ENCODE measurements at places on chromosomes 5 and 9.

- no peak for DNase-seq
These were observed 612.9 kb upstream of the TLE4 start for GRCh38 chr9:78958892-78959291.

DNA sequence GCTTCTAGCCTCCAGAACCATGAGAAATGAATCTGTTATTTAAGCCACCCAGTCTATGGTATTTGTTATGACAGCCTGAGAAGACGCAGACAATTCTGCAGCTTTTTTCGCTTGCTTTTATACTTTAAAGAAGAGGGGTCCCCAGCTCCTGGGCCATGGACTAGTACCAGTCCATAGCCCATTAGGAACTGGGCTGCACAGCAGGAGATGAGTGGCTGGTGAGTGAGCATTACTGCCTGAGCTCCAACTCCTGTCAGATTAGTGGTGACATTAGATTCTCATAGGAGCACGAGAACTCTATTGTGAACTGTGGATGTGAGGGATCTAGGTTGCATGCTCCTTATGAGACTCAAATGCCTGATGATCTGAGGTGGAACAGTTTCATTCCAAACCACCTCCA, 151.7 kb downstream of the PTTG1 start:
- DNase-seq: no peak

DNA sequence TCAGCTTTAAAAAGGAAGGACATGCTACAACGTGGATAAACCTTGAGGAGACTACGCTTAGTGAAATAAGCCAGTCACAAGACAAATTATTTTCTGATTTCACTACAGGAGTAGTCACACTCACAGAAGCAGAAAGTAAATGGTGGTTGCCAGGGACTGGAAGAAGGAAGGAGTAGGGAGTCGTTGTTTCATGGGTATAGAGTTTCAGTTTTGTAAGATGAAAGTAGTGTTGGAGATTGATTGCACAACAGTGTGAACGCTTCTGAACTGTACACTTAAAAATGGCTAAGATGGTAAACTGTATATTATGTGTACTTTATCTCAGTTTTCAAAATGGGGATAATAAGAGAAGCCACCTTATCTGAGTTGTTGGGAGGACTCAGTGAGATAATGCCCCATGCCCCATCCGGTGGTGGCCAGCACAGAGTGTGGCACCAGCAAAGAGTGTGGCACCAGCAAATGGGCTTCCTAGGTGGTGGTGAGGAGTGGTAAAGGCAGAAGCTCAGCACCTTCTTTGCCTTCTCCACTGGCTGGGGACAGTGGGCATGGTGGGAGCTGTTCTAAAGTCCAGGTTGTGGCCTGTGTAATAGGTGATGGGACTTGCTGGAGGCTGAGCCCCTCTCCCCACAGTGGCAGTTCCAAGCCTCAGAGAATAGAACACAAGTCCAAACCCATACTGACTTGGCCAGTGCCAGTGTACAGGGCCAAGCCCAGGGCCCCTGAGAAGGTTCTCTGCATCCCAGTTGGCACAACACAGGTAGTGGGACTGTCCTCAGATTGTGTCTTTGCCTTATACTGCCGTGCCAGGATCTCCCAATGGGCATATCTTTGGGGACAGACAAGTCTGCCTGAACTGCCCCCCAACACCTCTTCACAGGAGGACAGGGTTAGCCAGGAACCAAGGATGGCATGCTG, 4.4 kb downstream of the SLC22A4 start:
- no peak for DNase-seq

GRCh38 chr9:14393418-14393817, 79.5 kb upstream of the NFIB start:
- DNase-seq: no peak

GRCh38 chr5:7181841-7182240, 214.1 kb upstream of the ADCY2 start:
- no peak for DNase-seq

GRCh38 chr9:124068251-124068650, 56.7 kb downstream of the LHX2 start:
- no peak for DNase-seq

- DNase-seq: no peak
These were observed 592.0 kb downstream of the BNC2 start for GRCh38 chr9:16278326-16278999.

GRCh38 chr5:44178414-44178813, 210.8 kb downstream of the FGF10 start:
- no peak for DNase-seq

GRCh38 chr5:25027061-25027460, 382.3 kb upstream of the CDH10 start:
- DNase-seq: no peak

GRCh38 chr9:29214154-29214689, 1640.9 kb upstream of the C9orf72 start:
- DNase-seq: no peak

- DNase-seq: no peak
These were observed 8.3 kb downstream of the ATOX1 start for GRCh38 chr5:151750121-151750520.

DNA sequence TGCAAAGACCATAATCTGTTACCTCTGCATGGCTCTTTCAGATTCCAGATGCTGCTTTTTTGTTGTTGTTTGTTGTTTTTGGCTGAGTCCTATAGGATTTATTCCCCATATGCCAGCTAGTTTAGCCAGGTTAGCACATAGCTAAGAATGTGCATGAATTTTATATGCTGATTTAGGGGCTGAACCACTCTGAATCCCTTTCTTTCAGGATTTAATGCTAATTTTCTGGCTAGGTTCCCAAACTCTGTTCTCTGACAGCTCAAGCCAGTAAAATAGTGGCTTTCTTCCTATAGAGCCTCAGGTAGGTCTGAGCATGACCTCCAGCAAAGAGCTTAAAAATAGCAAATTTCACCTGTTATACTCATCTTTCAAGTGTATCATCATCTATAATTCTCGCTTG, 521.4 kb downstream of the CAAP1 start:
- DNase-seq: no peak

DNA sequence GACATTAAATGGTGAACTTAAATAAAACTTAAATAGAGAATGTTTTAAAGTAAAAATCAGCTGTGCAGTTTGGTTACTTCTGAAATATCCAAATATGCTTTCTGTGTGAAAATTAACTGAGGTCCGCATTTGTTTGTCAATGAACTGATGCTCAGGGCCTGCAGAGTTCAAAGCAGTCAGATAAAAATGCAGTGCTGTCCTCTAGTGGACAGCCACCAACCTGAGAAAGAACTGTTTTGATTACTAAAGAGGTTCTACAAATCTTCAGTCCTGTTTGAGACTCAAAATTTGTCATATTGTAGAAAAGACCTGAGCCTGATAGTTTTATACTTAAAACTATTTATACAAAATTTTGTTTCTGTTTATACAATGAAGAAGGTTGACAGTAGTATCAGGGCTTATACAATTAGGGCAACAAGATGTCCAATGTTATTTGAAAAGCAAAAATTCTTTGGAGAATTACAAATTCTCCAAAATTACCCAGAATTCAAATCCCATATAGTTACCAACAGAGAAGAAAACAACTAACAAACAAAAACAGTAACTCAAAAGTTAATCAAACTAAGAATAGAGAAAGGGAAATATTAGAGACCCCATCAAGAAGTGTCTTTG, 232.3 kb upstream of the TBCA start:
- no peak for DNase-seq

GRCh38 chr9:129383561-129384490, 205.8 kb upstream of the IER5L start:
- DNase-seq: peak; percentile 70

- peak; percentile 51 for DNase-seq
These were observed at the start of gene TRAF1 for GRCh38 chr9:120926397-120926928. Gene TRAF1 (minus strand): TSS chr9:120926796. CDS start chr9:120926075, 721 bp downstream.

DNA sequence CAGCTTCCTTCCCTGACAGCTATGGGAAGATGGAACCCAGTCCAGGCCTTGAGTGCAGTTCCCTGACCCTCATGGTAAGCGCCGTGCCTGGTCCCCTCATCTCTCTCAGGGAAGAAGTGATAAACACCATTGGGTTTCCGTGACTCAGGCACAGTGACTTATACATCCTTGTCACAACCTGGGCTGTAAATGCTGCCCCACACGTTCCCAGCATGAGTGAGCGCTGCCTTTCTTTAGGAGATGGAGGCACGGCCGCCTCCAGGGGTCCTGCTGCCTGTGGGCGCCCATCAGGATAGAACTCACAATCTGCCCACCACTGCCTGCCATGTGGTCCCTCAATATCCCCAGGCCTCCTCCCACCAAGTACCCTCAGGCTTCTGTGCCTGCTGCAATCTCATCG, 8.3 kb upstream of the NKD2 start:
- DNase-seq: peak; percentile 23

DNA sequence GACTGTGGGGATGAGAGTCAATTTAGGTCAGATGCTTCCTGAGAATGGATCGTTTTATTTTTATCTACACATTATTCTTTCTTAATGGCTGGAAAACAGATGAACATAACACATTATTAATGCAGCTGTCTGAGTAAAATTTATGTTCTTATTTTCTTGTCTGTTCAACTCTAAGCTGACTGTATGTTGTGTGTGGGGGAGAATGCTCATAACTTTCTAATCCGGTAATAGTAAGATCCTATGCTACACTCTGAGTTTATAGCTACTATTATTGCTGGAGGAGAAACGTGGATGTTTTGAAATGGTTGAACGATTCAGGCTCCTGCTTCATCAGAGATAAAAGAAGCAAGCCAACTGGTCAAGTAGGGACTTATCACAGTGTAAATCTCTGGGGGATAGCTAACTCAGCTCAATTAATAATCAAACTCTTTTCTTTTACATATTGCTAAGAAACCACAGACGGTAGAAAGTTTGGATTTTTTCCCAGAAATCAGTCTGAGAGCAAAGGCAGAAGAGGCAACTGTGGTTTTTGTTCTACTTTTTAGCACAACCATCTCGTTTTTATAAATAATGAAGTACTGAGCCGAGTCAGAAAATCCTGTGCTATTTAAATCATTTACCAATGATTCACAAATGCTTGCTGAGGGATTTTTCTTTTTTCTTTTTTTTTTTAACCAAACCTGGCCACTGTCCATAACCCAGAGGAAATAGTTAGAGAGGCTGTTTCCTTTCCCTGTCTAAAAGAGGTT, 265.0 kb upstream of the FAM174A start:
- DNase-seq: no peak

GRCh38 chr9:107628444-107628843, 138.9 kb upstream of the KLF4 start:
- no peak for DNase-seq

GRCh38 chr5:57320582-57320981, 146.7 kb downstream of the GPBP1 start:
- DNase-seq: no peak

DNA sequence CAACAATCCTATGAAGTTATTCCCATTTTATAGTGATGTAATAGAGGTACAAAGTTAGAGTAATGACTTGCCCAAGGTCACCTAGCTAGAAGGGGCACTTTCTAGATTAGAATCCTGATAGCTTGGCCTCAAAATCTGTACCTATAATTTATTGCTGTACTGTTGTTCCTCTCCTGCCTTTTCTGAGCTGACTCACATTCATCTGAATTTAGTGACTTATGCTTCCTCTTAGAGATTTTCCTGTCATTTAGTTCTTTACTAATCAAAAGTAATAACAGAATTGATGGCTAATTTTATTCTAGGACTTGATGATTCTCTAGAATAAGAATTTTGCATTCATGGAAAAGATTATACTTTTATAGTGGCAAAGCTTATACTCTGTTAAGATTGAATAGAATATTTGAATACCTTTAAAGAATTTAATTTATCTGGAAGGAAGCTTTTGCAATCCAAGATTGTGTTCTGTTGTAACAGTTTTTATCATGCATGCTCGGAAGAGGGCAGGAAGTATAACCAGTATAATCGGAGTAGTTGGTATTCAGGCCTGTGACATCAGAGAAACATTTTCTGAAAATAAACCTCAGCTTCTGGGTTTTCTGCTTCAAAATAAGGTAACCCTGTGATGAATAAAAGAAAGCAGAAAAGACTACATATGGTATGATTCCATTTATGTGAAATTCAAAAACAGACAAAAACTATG, 21.3 kb downstream of the CYSTM1 start:
- DNase-seq: no peak

- DNase-seq: no peak
These were observed 326.9 kb downstream of the ZNF608 start for GRCh38 chr5:124419531-124419930.

- DNase-seq: no peak
These were observed 53.0 kb downstream of the CXXC5 start for GRCh38 chr5:139701056-139701741.

DNA sequence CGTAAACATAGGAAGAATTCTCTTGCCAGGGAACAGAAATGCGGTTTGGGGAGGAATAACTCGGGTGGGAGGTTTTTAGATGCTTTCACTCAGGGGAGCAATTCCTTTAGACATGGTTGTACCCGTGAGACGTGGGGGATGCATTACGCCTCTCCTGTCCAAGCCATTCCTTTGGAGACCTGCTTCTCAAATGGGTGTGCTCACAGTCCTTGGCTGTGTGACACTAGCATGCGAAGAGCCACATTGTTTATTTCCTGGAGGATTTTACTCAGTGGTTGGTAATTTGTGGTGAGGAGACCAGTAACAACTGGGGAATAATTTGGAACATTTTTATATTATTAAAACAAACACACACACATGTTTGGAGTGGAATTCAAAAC, 18.5 kb downstream of the COL15A1 start:
- no peak for DNase-seq

DNA sequence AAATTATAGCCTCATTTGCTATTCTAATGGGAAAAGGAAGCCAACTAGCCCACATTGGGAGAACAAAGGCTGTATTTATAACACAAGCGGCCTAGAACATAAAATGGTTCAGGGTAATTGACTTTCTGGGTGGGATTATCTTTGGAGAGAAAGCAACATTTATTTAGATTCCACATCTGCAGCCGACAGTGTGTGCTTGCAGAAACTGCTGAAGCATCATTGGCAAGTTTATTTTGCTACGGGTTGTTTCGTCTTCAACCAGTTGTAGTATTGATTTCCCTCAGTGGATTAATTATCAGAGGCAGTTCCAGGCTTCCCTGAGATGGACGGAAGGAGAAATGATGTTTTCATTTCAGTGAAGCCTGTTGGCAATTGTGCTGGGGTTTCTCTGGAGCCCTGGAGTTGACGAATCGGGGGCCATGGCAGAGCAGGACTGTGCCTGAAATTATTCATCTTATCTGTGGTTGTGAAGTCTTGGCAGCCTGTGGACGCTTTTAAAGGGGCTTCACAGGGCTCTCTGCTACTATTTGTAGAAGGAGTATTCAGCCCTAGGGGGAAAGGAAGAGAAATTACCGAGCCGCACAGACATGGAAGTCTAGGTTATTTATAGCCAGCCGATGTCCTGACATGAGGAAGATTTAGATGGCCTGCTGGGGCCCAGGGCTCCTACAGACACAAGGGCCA, 290.6 kb upstream of the IRX4 start:
- no peak for DNase-seq

- DNase-seq: no peak
These were observed 134.6 kb upstream of the CPEB4 start for GRCh38 chr5:173753307-173754168.

GRCh38 chr9:108748776-108749175, 107.0 kb downstream of the ACTL7B start:
- no peak for DNase-seq

DNA sequence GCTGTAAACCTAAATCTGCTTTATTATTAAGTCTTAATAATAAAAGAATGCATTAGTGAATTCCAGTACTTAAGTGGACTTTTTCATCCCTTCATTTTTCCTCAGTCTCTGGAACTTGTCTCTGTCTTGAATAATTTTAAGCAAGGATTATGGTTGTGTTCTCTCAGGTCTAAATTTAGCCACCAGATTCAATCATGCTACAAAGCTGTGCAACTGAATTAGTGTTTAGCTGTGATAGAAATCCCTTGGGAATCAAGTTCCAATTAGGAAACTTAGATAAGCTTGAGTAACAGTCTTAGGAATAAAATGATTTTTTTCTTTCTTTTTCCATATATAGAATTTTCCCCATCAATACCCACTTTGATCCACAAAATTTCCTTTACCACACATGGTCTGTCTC, 104.3 kb downstream of the PLPPR1 start:
- no peak for DNase-seq
